ENCODE measurements at places on chromosomes 2 and 18.
A peak's percentile ranks its signal among the peaks of the same experiment; 100 is the strongest.

DNA sequence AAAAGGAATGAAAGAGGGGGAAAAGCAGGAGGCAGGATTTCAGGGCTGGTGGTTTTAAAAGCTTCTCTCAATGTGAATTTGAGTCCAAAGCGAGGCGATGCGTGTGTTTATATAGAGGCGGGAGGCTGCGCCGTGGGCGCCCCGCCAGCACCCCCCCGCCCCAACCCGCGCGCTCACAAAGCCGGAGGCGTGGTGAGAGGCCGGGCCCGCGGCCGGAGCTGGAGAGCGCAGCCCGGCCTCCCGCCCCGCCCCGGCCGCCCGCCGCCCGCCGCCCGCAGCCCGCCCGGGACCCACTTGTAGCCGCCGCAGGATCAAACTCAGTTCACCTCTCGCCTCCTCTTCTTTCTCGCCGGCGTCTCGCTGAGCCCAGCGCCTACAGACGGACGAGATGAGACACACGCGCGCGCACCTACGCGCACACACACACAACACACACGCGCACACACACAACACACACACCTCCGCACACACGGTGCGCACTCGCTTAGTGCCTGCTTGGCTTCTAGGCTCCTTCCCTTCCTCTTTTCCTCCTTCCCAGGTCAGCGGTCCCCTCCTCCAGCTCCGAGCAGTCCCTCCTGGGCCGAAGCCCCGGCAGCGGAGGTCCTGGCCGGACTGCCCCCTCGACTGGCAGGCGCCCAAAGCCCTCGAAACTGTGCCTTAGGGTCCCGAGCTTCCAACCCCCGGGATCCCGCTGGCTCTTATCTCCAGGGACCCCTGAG is 1.3 kb upstream of the CYP26B1 start:
- DNase-seq = peak; percentile 53

GRCh38 chr18:12659904-12660605 is 2.1 kb upstream of the SPIRE1 start:
- peak; percentile 54 for DNase-seq

- DNase-seq = no peak
These were observed 159.1 kb downstream of the GALNT1 start for GRCh38 chr18:35740656-35741055.

DNA sequence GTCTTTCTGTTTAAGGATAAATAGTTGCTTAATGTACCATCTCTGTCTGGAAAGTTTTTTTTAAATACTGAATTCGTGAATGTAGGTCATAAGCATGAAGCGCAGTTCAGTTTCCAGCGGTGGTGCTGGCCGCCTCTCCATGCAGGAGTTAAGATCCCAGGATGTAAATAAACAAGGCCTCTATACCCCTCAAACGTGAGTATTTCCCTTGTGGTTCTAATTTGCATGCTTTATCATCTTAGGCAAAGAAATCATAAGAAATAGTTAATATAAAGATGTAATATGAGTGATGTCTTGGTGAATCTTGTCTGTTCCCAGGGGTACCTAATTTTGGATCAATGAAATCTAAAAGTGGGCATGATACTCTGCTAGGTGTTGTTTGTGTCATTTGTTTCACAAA is 1.5 kb downstream of the NDC80 start:
- no peak for DNase-seq

GRCh38 chr2:76075126-76075525 is 364.4 kb upstream of the GCFC2 start:
- DNase-seq = no peak

- DNase-seq = no peak
These were observed 63.2 kb downstream of the ADI1 start for GRCh38 chr2:3456125-3456524.

GRCh38 chr18:8776013-8776943 is 70.9 kb downstream of the MTCL1 start:
- DNase-seq = no peak

- DNase-seq = peak; percentile 41
These were observed 659.0 kb upstream of the CDH7 start for GRCh38 chr18:65091744-65092329.

DNA sequence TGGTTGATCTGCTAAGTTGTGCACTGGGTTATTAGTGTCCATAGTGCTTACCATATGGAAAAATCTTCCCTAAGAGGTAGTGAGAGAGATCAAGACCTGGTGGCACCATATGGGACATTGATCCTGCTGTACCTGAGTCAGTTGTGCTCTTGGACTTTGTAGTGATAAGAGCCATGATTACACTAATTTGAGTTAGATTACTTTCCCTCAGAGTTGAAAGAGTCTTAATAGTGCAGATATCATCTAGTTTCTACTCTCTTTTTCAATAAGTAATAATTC is 114.2 kb downstream of the KCNE4 start:
- no peak for DNase-seq

GRCh38 chr2:113214141-113214540 is 40.4 kb downstream of the PSD4 start:
- no peak for DNase-seq

DNA sequence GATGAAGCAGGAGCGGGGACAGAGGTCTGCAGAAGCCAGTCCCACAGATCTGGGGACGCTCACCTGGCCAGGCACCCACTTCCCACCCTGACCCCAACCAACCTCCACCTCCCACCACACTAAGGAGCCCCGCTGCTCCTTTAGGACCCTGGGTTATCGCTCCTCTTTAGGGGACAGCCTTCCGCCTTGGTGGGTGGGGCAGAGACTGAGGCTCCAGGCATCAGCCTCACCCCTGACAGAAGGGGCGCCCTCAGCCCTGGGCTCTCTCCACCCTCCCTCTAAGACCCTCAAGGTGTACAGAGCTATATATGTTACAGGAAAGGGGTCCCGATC is 33.5 kb upstream of the SLC66A3 start:
- DNase-seq = no peak

- DNase-seq = peak; percentile 41
These were observed 80.7 kb upstream of the MEX3C start for GRCh38 chr18:51278045-51278649.

DNA sequence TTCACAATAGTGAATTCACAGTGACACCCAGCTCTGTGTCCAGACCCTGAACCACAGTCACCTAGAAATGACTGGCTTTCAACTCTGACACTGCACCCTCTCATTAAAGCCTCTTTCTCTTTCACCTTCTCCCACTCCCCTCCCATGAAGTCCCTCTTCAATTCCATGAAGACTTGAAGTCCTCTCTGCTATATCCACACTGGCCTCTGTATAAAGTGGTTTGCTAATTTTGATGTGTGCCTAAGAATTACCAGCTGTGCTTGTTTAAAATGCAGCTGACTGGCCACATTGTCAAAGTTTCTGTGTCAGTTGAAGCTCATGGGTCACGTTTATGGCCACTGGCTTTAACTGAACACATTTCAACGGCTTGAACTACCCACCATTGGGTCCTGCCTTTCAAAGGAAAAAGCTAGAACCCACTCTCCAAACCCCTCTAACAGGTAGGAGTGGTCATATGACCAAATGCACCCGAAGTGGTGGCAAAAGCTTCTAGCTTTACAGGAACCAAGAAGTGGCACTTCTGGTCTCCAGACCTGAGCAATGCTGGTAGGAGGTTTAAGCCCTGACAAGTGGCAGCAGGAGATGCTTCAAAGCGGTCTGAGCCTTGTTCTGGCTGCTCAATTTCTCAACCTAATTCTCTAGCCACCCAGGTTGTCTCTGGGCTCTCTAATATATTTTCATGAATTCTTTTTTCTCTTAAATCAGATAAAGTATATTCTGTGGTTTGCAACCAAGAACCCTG is 34.2 kb downstream of the B4GALT6 start:
- DNase-seq = no peak

DNA sequence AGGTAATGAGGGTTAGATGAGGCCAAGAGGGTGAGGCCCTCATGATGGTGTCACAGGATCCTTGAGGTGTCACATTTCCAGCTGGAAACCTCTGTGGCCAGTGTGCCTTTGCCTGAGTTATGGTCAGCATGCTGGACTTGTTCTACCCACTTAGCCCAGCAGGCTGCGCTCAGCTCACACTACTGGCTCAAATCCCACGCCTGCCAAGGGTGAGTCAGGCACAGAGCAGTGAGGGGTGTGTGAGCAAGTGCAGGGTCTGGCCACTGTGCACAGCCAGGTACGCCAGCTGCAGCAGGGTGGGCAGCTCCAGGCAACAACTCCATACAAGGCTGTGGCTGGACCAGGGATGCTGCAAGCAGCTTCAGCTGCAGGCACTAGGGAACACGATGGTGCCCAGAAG is 616.6 kb upstream of the FSHR start:
- peak; percentile 66 for DNase-seq

GRCh38 chr18:60123031-60123430 is 223.2 kb downstream of the PMAIP1 start:
- no peak for DNase-seq

DNA sequence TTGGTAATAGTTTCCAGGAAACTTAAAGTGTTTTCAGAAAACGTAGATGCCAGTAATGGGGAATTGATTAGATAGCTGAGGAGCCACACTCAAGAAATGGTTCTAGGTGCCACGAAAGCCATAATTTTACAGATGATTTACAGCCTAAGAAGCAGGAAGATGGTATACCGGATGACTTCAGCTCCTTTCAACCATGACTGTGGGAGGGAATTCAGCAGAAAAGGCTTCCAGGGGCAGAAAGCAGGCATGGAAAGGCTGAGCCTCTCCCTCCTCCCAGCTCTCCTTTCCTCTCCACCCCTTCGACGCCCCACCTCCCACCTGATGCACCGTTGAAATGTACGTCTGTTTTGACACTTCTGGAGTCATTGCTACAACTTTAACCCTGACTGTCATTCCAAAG is 68.6 kb upstream of the SMIM21 start:
- no peak for DNase-seq

DNA sequence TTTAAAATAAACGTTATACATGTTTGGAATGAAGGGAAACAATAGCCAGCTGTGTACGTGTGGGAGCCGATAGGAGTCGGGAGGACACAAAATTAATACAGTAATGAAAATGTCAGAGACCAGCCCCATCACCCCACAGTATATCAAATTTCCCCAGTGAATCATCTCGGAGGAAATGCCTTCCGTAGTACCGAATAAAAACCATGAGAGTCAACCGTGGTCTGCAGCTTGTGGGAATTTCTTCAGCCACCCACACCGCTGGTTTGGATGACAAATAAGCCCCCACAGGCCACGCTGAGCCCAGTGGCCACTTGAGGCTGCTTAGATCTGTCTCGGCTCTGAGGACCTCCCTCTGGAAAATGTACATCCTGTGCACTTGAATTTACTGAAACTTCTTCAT is 133.7 kb downstream of the COL6A3 start:
- peak; percentile 89 for DNase-seq

GRCh38 chr2:238582159-238582558 is 155.4 kb downstream of the ASB1 start:
- DNase-seq = no peak

DNA sequence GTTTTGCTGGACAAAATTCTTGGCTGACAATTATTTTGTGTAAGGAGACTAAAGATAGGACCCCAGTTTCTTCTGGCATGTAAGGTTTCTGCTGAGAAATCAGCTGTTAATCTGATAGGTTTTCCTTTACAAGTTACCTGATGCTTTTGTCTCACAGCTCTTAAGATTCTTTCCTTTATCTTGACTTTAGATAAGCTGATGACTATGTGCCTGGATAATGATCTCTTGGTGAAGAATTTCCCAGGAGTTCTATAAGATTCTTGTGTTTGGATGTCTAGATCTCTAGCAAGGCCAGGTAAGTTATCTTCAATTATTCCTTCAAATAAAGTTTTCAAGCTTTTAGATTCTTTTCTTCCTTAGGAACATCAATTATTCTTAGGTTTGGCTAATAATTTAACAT is 534.8 kb upstream of the LRRTM4 start:
- DNase-seq = no peak

DNA sequence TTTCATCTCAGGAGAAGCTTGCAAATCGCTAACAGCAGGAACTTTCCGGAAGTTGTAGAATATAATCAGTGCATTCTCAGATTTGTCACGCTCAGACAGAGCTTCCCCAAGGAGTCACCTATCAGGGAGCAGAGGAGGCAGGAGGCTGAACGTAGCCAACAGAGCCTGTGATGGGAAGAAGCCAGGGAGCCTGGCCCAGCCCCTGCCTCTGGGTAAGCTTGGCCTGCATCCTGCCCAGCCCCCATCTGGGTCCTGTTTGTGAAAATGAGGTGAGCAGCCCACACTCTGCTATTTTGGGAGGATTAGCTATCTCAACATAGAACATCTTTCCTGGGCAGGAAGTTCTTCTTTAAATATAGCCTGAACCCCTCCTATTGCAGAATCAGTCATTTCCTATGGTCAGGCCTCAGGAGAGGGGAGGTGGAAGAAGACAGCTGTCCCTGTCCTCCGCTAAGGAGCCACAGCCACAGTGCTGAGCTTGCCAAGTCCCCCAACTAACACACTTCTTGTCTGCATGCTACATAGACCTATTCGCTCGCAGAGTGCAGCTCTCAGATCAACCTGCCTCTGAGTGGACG is 19.2 kb upstream of the PKDCC start:
- DNase-seq = no peak

DNA sequence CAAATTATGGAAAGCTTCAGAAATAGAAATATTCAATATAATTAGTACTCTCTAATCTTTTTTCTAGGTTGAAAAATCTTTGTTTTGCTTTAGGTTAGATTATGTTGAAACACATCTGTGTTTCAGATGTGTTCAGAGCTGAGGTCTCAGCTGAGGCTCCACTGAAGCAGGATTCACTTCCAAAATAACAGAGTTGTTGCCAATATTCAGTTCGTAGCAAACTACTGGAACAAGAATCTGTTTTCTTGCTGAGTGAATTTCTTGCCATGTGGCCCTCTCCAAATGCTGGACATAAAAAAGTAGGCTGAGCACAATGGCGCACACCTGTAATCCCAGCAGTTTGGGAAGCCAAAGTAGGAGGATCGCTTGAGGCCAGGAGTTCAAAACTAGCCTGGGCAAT is 8.7 kb downstream of the PHOSPHO2 start:
- DNase-seq = no peak

- no peak for DNase-seq
These were observed 198.2 kb upstream of the SPRED2 start for GRCh38 chr2:65630643-65631042.

DNA sequence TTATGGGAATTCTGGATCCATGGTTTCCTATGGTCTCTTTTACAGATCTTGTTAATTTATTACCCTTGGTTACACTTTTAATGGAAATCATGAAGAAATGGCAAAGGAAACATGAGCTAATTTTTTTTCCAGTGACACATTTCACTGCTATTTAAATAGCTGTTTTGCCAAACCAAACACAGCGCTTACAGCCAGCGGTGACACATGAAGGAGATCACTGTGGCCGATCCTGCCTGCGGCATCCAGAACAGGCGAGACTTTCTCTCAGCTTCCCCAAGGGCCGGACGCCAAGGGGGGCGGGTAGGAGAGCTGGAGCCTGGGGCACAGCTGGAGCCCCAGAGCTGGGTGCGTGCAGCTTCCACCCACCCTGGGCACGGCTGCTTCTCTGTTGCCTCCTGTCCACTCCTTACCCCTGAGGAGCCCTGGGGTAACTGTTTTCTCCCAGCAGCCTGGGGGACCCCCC is 81.4 kb upstream of the PKDCC start:
- peak; percentile 96 for DNase-seq

All from H4 (cell line).